ENCODE measurements at places on chromosomes 7 and 10.

- no peak for DNase-seq
Observed at GRCh38 chr7:102101111-102101551, 185.5 kb upstream of the SH2B2 start.

- no peak for DNase-seq
Observed at GRCh38 chr7:134587750-134588149, 38.8 kb downstream of the AKR1B15 start.

DNA sequence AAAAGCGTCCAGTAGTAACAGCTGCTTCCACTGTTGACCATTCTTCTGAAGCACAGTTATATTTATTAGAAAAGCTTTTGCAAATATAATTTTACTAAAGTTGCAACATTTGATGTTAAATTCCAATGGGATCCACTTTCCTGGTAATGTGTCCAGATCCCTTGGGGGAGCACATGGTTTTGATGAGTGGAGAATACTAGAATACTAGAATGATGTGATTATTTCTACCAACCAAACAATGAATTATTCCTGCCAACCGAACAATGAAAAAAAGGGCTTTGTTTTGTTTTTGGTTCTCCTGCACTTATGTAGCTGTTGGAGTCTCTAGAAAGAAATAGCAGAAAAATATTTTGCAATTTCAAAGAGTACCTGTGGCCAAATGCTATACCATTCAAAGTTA lies 59.1 kb downstream of the BPGM start:
- no peak for DNase-seq

DNA sequence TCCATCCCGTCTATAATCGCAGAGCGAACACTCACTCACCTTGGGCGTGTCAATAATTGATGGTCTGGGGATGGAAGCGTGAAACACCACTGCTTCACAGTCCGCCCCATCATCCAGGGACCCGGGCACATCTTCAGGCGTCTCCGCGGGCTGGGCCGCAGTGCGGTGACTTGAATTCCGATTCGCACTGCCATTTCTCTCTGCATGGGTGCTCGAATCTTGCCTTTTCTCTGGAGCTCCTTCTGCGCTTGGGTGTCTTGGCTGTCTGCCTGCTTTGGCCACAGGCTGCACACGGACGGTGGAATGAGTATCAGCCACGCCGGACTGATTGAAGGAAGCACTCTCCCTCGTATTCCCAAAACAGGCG lies 500 bp downstream of the FAM107B start:
- DNase-seq = no peak

GRCh38 chr7:27198138-27198841 lies 1.6 kb downstream of the HOXA13 start:
- no peak for DNase-seq

DNA sequence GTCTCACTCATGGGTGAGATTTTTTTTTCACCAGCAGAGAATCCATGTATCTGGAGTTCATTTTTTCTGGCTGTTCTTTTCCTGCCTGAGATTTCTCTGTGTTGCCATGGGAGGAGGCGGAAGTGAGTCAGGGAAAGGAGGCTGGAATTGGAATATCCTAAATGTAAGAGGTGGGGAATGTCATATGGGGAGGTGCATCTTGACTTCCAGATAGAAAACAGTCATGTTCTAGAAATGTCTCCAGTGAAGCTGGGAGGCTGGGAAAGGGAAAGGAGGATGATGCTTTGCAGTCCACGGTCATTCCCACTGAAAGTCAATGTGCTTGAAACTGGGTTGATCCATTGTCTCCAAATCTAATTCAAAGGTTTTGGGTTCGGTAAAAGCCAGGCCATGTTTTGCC lies 39.7 kb upstream of the HPS1 start:
- no peak for DNase-seq

- DNase-seq = no peak
Observed at GRCh38 chr7:123210986-123211385, 11.2 kb upstream of the SLC13A1 start.

- peak; percentile 9 for DNase-seq
Observed at GRCh38 chr10:101485681-101486554, 102.1 kb downstream of the POLL start.

DNA sequence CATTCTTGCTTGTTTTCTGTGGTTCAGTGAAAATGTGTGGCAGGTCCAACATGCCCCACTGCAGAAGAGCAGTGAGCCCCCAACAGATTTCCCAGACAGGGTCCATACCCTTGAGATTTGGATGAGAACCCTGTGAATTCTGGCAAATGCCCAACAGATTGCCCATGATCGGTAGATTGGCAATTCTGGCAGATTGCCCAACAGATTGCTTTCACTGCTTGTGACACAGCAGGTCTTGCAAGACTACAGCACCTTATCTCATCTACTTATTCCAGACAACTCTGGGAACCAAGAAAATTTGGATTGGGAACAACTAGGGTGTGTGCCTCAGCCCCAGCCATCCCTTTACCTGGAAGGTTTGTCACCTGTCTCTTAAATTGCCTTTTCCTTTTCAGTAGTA lies 143.7 kb upstream of the COL1A2 start:
- peak; percentile 16 for DNase-seq

GRCh38 chr10:74988054-74988775 lies 123.2 kb upstream of the SAMD8 start:
- no peak for DNase-seq

DNA sequence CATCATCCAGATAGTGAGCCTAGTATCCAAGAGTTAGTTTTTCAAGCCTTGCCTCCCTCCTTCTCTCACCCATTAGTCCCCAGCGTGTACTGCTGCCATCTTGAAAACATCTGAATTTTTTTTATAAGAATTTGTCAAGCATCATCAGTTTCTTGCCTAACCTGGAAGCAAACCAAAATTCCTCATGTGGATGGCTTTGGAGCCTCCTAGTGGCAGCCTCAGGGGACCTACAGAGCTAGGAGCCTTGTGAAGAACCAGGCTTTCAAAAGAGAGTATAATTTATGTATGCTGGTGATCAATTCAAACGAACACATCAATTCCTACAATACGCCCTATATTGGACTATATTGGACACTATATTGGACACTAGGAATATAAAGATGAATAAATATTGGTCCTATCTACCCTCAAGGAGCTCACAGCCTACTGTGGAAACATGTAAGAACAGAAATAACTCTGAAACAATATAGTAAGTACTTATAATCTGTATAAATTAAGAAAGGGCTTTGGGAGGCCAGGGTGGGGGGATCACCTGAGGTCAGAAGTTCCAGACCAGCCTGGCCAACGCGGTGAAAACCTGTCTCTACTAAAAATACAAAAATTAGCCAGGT lies 63.4 kb downstream of the HPSE2 start:
- DNase-seq = peak; percentile 80

DNA sequence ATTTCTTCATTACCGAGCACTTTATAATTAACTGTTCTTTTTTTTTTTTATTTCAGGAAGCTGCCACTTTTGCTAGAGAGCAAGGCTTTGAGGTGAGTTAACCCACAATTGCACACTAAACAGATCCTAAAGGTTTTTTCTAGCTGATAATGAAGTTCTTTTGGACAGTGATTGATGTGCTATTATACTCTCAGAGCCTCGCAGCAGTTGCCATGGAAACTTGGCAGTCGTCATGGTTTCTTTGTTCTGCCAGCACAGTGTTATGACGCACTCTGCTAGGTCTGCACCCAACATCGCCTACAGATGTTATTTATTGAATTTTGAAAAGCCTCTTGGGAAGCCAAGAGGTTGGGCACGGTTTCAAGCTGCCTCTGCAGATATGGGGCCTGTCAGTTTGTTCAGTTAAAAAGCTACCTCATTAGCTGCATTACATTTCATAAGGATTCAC lies 237.2 kb upstream of the KAT6B start:
- DNase-seq = peak; percentile 74

- DNase-seq = no peak
Observed at GRCh38 chr10:103752680-103753248, 102.6 kb downstream of the SH3PXD2A start.

DNA sequence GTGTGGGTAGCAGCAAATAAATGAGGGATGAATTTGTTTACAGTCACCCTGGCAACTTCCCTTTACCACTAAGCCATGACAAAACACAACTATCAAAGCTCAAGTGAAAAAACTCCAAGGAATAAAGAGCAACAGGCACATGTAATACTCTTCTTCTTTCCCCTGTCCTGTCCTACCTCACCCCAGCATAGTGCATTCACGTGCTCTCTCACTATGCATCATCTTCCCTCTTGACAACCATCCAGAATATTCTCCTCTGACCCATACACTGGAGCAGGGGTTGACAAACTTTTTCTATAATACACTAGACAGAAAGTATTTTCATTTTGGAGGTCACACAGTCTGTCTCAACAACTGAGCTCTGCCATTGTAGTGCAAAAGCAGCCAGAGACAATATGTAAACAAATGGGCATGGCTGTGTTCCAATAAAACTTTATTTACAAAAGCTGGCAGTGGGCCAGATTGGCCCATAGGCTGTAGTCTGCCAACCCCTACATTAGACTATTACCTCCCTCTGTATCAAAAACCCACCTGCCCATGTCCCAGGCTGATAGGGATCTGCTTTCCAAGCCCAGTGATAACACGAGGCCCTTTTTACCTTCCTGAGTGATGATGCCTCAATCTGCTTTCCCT lies 354.5 kb downstream of the FGFR2 start:
- DNase-seq = no peak

DNA sequence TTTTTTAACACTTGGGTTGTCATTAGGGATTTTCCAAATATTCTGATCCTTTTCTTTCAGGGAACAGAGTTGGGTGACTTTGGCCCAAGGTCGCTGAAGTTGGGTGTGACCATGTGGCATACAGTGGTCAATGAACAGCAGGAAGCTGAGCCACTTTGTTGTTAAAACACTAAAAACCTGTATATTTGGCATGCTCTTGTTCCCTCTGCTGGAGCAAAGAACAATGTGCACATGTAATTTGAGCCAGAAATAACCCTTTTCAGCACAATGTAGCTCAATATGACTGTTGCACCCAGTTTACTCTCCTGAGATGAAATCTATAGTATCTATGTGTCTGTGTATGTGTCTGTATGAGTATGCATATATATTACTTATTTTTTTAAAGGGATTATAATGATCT lies 74.9 kb downstream of the ADCYAP1R1 start:
- DNase-seq = no peak
